ENCODE measurements at places on chromosomes 4 and X.
A peak's percentile ranks its signal among the peaks of the same experiment; 100 is the strongest.

- DNase-seq: no peak
Measured at GRCh38 chrX:118614150-118614549, 113.3 kb upstream of the IL13RA1 start.

GRCh38 chr4:7516096-7516772, 81.5 kb upstream of the PSAPL1 start:
- no peak for DNase-seq

GRCh38 chrX:119735467-119735866, 22.9 kb upstream of the SOWAHD start:
- DNase-seq: no peak

- DNase-seq: no peak
Measured at GRCh38 chr4:153242839-153243324, 38.6 kb downstream of the TRIM2 start.

GRCh38 chr4:40462326-40462725, 127.2 kb downstream of the CHRNA9 start:
- DNase-seq: no peak

GRCh38 chrX:627510-627981, 3.0 kb upstream of the SHOX start:
- no peak for DNase-seq

DNA sequence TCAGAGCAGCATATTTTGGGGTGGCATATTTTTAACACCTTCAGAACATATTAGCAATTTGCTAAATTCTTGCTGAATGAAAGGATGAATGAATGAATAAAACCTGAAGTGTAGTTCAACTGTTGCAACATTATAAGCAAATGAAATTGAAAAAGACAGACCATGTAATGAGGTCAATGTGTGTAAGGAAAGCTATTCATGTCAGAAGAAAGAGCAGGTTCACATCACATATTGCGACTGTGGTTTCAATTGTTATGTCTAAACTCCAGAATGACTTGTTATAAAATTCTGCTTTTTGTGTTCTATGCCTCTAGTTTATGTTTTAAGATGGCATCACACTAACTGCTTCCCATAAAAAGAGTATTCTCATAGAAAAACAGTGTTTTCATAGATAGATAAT, 32.9 kb upstream of the DSPP start:
- no peak for DNase-seq

GRCh38 chr4:78214078-78214477, 157.0 kb downstream of the FRAS1 start:
- no peak for DNase-seq

DNA sequence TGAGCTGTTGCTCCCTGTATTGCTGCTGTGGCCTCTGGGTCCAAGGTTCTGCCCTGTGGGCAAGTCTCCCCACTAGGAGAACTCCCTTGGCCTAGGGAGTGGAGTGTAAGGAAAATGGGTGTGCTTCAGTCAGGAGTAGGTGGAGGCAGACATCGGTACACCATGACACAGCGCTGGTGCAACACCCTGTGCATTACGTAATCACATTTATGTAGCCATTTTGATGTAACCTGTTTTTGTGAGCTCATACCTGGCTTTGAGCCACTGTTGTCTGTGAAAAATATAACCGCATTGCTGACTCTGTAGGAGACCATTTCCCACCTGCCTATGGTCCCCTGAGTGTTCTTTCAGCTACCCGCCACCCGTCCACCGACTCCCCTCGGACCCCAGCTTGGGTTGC, 700.5 kb upstream of the AGA start:
- no peak for DNase-seq

GRCh38 chr4:182238355-182238931, 4.8 kb upstream of the TENM3 start:
- no peak for DNase-seq

GRCh38 chr4:104129243-104129642, 365.5 kb downstream of the CXXC4 start:
- DNase-seq: no peak

- DNase-seq: no peak
Measured at GRCh38 chrX:15349046-15349445, 13.7 kb upstream of the PIGA start.

- DNase-seq: no peak
Measured at GRCh38 chrX:39654952-39655351, 442.8 kb downstream of the BCOR start.

- peak; percentile 52 for DNase-seq
Measured at GRCh38 chr4:169604131-169604900, 8.1 kb downstream of the NEK1 start.

GRCh38 chr4:117700111-117700892, 334.0 kb upstream of the NDST3 start:
- DNase-seq: no peak

- no peak for DNase-seq
Measured at GRCh38 chr4:173169178-173169427, 492 bp downstream of the GALNT7 start.

DNA sequence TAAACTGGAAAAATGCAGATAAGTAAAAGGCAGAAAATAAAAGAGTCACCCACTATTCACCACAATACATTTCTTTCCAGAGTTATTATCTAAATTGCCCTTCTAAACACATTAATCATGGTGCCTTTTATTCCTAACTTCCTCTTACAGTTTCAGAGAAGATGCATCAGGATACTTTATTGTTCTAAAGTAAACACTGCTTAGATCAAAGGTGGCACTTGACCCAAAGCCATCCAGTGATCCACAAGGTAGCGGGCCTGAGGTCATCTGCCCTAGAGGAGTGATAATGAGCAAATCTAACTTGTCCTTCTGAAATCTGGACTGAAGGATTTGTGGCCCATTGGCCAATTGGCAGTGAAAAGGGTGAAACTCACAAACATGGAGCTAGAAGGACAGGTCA, 12.0 kb upstream of the TMEM154 start:
- no peak for DNase-seq

All from bone marrow (tissue), 2 donors.